Panc1 (cell line): ENCODE measurements at places on chromosomes 3 and 15.

- no peak for DNase-seq
Observed at GRCh38 chr3:49745986-49746385, 22.2 kb upstream of the GMPPB start.

DNA sequence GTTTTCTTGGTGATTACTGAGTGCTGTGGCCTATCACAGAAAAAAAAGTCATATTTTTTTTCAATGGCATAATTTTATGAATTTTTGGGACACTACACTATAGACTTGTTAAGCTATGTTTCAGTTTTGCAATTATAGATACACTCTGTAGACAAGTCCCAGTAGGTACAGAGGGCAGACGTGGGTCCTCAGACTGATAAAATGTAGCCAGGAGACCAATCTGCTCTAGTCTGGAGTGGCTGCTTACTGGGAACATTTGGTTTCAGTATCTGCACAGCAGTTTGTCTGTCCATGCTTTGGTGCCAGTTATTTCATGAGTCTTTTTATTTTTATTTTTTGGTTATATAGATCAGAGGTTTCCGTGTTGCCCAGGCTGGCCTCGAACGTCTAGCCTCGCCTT is 313.4 kb upstream of the LRRFIP2 start:
- no peak for DNase-seq

DNA sequence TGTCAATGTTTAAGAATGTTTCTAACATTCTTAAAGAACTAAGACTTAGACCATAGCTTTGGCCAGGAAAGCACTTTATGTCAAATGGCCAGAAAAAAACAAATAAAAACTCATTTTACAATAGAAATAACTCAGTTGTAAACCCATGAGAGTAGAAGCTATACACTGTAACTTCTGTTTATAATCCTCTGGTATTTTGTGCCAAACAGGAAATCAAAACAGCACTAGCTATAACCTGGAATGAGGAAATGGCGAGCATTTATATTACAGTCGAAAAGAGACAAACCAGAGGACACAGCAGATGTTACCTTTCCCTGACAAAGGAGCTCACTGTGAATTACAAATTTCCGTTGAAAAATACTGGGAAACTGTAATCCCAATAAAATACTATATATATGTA is 10.3 kb downstream of the GK5 start:
- DNase-seq, result no peak

- no peak for DNase-seq
Observed at GRCh38 chr15:63221346-63221745, 31.9 kb downstream of the RAB8B start.

DNA sequence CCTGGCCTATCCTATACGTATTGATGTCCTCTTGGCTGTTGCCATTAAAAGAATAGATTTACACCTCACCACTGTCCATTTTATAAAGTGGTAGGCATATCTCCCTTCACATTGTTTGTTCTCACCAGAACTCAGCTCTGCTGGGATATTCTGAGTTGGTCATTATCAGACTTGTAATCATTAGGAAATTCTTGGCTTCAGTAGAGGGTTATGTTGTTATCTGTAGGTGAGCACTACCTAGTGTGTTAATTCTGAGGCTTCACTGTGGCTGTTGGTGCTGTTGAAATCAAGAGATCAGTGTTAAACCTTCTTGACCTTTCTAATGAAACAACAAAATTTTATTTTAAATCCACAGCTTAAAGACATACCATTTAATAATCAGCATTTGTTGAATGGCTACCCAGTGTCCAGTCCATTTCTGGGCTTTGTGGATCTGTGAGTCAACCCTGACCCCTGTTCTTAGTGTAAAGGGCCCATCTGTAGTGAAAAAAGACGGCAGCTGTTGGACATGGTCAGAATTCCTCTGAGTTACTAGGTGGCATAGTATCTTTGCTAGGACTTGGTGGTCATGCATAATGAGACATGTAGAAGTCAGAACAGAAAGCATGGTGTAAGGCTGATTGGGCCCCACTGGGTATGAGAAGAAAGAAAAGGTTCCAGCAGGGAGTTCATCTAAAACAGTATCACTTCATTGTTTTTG is 32.9 kb upstream of the P4HTM start:
- DNase-seq, result no peak

DNA sequence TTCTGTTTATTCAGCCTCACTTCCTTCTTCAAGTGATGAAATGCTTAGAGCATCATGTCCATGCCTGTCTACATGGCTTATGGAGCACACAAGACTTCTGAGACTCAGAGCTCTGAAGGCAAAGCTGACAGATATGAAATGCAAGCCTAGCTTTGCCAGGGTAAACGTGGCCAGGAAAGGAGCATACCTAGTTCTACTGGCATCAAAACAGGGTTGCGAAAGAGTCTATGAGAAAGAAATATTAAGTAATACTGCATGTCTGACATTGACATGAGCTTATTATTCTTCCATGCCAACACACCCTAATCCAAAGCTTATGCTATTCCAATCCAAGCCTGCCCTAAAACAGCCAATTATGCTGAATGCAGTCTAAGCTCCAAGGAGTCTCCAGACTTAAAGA is 391.5 kb downstream of the ERC2 start:
- no peak for DNase-seq

GRCh38 chr3:52188556-52188955 is 9.4 kb upstream of the ALAS1 start:
- DNase-seq, result no peak
